ENCODE measurements at places on chromosomes 4 and X. TPM values are rescaled to one million over a fixed set of nuclear protein-coding genes. Genes with fewer than 3 reads are reported as not detected.

Gene MAGEE1
- total RNA-seq, result 1.5 TPM

Gene CXCL8
- 0.76 TPM for total RNA-seq

Gene MTHFD2L
- 6.1 TPM for total RNA-seq

Gene EREG
- total RNA-seq, result 2.0 TPM

Gene TRIM75
- not detected for total RNA-seq

Gene CNOT6L
- total RNA-seq, result 7.2 TPM

Gene EGF
- 0.25 TPM for total RNA-seq

Gene TIGD4
- total RNA-seq, result not detected

Gene CPZ
- 1.6 TPM for total RNA-seq

Gene NHS
- 7.7 TPM for total RNA-seq

Gene CCDC149
- 1.6 TPM for total RNA-seq

Gene PRR27
- not detected for total RNA-seq

Gene MTNR1A
- 0.16 TPM for total RNA-seq

Gene DCAF12L2
- under 0.01 TPM for total RNA-seq

Gene IQCM
- total RNA-seq, result not detected

Gene CENPVL1
- not detected for total RNA-seq

Gene PPM1K
- total RNA-seq, result 11.6 TPM

Gene FAM47E
- 0.51 TPM for total RNA-seq

Gene GLRA2
- not detected for total RNA-seq

Gene NKX6-1
- not detected for total RNA-seq

Gene KLHL15
- 3.4 TPM for total RNA-seq

Gene LRAT
- total RNA-seq, result 1.1 TPM

Gene TLR10
- total RNA-seq, result not detected

Gene USP17L29
- not detected for total RNA-seq

Gene GPRASP1
- 0.38 TPM for total RNA-seq

Gene VCX3A
- not detected for total RNA-seq

Gene NDNF
- total RNA-seq, result 1.6 TPM

Gene LRP2BP
- 0.16 TPM for total RNA-seq

All from mesangial cell (primary cell).